ENCODE measurements at places on chromosomes 3 and 15. TPM values are rescaled to one million over a fixed set of nuclear protein-coding genes. Genes with fewer than 3 reads are reported as not detected.

Gene SLC30A4
- total RNA-seq, result 6.5 TPM

Gene SLC35G2
- total RNA-seq, result 11.6 TPM

Gene ISL2
- 2.8 TPM for total RNA-seq

Gene PROK2
- not detected for total RNA-seq

Gene GPR156
- total RNA-seq, result not detected

Gene GRAMD1C
- 19.9 TPM for total RNA-seq

Gene P3H2
- 41.5 TPM for total RNA-seq

Gene TPRG1
- not detected for total RNA-seq

Gene CCDC54
- not detected for total RNA-seq
